GM03348 (cell line): ENCODE measurements at places on chromosomes 11 and 22.
A peak's percentile ranks its signal among the peaks of the same experiment; 100 is the strongest.

DNA sequence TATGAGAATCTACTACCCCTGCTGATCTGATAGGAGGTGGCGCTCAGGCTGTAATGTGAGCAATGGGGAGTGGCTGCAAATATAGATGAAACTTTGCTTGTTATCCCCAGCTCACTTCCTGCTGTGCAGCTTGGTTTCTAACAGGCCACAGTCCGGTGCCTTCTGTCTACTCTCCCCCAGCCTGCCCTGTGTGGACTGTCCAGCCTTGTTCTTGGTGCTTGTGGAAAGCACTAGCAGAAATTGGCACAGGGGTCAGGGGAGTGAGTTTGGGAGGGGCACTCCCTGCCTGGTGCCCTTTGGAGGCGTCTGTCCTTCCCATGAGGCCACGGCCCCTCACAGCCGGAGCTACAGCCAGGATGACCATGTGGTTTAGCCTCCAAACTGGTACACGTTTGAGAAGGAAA is 14.3 kb downstream of the MOV10L1 start:
- DNase-seq: no peak

DNA sequence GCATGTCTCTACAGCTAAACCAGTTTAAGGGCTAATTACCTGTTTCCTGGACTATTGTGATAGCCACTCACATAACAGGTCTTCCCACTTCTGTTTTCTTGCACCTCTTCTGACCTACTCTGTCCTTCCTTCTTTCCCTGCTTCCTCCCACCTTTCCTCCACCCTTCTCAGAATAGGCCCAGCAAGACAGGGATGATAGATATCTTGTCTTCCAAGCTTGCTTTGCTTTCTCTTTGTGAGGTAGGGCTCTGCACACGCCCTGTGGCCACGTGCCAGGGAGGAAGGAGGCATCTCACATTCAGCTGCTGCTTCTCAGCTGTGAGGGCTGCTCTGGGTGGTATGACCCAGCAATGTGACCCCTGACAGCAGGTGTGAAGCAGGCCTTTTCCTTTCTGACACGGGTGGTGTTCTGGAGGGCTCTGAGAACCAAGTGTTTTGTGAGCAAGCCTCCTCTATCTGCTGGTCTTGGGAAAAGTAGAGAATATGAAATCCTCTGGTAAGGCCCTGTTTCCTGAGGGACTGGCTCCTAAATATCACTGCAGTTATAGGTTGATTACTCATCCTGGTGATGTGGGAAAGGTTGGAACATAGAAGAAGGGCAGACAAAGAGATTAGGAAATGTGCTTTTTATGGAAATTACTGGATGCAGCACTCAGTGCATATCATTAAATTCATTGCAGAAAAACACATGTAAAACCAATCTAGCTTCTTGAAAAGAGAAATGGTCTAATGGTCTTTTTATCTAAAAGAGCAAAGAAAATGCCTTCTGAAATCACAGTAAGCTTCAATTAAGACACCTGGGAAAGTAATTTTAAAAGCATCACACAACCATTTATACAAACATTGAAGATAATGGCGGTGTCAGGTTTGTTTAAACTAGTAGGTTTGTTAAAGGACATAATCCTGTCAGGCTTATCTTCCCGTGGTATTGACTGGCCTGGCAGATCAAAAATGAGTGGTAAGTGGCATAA is 8.5 kb downstream of the AMOTL1 start:
- no peak for DNase-seq

- DNase-seq: peak; percentile 33
Measured at GRCh38 chr22:33328789-33329296, 270.7 kb upstream of the SYN3 start.

DNA sequence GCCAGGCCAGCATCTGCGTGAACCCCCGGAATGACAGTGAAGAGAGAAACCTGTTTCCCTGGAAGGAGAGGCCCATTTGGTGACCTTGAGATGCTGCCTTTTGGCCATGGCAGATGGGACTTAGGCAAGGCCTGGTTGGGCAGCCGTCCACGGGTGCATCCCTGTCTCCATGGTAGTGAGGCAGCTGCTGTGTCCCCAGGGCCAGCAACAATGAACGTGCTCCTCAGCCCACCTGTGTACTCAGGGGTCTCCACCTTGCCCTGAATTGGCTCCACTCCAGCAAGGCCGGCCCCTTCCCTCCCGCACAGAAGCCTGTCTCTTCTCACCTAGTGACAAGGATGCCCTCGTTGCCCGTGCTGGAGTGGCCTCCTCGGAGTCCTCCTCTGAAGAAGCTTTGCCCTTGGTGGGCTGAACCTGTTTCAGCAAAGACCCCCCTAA is 441.1 kb downstream of the TBC1D22A start:
- peak; percentile 11 for DNase-seq

DNA sequence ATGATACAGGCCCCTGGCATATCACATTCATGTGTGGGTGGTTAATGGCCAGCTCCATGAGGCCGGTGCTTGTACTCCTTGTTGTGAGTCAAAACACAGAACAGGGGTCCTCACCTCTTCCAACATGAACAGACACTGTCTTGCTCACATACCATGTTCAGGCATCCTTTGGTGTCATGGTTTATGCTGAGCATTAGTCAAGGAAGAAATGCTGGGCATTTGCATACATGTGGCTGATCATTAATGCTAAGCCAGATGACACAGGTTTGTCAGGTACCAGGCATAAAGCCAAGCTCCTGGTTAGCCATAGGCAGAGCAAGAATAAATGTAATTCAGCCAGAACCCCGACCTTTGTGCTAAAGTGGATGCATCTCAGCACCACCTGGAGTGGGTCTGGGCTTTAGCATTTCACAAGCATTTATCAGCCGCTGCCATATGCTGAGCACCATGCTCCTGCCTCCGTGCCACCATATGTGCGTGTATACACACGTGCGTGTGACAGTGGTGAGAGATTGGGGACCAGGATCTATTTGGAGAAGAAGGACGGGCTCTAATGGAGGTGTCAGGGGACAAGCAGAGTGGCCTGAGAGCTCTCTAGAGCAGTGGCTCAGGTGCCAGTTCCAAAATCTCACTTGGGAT is 55.0 kb downstream of the MICAL2 start:
- no peak for DNase-seq

GRCh38 chr22:31749636-31750364 is at the start of gene PRR14L:
Gene PRR14L, minus strand, starts transcription at chr22:31750132. Its CDS starts 11,272 bp downstream, at chr22:31738860.
- peak; percentile 97 for DNase-seq

DNA sequence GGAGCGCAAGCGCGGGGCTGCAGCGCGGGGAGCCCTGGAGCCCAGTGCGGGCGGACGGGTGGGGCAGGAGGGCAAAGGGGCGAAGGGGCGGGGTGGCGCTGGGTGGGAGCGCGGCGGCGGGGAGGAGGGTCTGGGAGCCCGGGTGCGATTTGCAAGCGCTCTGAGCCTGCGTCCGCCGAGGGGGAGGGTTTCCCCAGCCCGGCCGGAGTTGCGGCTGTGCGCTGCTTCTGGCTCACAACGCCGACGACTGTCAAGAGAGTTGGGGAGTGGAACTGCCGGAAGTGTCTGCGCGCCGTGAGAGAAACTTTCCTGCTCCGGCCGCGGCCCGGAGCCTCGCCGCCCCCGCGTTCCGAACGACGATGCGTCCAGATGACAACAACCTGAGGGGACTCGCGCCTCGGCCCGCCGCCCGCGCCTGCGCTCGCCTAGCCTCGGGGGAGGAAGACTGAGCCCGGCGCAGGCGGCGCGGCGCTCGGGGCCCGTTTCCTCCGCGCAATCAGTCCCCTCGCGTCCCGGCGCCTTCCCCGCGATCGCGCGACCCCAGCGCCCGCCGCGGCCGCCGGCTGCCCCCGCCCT is at the start of gene ARHGAP42:
Gene ARHGAP42 (plus strand): TSS at position 235 of the 576 bp plus-strand sequence. CDS start 391 bp downstream, outside the sequence.
- DNase-seq: peak; percentile 67

DNA sequence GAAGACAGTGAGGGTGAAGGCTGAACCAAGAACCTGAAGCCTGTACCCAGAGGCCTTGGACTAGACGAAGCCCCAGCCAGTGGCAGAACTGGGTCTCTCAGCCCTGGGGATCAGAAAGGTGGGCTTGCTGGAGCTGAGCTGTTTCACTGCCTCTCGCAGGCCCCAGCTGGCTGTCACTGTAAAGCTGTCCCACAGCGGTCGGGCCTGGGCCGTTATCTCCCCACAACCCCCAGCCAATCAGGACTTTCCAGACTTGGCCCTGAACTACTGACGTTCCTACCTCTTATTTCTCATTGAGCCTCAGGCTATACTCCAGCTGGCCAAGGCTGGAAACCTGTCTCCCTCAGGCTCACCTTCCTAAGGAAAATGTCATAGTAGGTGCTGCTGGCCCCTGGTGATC is 4.1 kb downstream of the PPP1CA start:
- no peak for DNase-seq

- peak; percentile 35 for DNase-seq
Measured at GRCh38 chr11:44223238-44223637, 86.7 kb downstream of the ALX4 start.

DNA sequence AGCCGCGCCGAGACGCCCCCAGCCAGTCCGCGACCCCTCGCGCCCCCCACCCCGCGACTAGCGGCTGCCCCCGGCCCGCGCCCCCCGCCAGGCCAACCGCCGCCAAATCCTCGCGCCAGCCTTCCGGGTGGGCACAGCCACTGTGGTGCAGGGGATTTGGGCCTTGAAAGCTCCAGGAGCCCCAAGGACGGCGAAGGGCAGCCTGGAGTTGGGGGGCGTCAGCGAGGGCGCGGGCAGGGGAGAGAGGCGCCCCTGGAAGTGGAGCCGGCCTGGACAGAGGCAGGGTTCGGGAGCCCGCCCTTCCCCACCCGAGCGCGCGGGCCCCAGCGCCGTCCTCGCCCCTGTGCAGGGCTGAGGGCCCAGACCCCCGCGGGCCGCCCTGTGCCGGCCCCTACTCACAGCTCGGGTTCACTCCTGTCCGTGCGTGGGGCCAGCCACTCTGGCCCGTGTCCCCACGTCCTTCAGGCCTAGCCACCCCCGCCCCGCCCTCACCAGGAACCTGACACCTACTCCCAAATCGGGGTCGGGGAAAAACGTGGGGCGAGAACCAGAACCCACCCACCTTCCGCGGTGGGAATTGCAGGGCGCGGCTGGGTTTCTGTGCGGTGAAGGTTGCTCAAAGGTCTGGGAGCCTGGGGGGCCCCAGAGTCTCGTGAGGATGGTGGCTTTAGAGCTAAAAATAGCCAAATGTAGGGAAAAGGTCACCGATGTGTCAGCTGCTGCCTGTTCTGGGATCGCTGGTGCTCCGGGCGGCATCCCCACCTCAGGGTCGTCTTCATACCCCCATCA is at the start of gene CPT1B:
Gene CPT1B (minus strand): TSS at position 441 of the 789 bp plus-strand sequence. CDS start 512 bp downstream, outside the sequence.
- DNase-seq: peak; percentile 30

- DNase-seq: no peak
Measured at GRCh38 chr11:3184732-3185347, 19.7 kb upstream of the OSBPL5 start.

DNA sequence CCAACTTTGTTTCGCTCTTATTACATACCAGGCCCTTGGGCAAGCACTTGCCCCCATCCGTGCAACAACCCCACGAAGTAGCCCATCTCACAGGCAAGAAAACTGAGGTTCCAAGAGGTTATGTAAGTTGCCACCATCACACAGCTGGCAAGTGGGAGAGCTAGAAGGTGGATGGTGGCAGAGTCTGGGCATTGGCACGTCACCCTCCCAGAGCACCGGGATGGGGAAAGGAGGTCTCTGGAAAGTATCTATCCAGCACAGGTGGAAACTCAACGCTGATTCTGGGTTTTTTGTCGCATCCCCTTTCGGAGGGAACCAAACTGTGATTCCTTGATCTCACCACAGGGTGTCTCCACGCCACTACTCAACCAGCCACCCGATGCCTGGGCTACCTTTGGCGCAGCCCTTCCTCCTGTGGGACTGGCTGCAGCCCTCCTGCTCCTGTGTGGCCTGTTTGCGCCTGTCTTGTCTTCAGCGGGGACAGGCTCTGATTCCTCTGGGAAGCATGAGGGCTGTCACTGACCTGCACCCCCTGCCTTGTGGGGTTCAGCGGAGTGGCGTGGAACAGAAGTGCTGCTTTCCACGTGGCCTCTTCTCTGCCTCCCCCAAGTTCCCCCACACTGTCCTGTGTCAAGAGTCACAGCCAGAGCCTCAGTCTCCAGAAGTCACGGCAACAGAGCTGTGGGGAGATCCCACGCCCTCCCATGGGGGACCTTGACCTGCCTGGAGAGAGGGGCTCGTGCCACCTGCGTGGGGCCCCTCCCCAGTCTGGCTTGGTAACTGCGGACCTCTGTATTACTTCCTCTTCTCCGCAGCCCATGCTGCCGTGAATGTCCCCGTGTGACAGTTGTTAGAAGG is 34.4 kb upstream of the TRIM29 start:
- peak; percentile 91 for DNase-seq

DNA sequence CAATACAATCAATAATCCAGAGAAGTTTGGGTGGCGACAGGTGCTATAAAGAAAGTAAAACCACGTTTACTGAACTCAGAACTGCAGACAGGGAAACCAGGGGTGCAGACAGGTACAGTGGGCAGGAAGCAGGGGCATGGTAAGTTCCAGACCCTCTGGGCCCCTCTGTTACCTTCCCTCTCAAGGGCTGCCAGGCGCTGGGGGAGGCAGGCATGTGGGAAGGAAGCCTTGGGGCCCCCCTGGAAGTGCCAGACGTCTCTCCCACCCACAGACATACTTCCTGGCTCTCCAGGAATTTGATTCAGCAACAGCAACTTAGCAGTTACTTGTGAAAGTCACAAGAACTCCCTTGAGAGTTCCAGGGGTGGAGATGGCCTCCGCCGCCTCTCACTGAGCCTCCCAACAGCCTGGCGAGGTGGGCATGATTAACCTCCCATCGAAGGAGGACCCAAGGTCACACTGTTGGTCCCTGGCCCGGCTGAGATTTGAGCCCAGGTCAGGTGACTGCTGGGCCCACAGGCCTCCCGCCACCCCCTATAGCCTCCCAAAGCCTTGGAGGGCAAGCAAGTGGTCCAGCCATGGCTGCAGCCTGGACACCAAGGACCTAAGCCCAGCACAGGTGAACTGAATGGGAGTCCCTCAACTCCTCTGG is 14.1 kb upstream of the TSKU start:
- DNase-seq: peak; percentile 41

DNA sequence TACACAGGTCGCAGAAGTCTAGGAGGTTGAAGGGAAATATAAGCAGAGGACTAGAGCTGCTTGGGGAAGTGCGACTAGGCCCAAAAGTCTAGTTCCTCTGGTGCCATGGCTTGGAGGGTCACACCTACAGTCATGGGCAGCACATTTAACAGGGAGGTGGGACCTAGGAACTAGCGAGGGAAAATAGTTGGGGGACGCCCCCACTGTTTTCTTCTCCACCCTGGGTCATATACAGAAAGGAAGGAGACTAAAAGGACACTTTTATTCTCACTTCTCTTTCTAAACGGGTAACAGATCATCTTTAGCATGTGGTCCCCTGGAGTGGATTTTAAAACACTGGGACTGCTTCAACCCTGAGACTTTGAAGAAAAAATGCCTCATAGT is 16.6 kb downstream of the APIP start:
- DNase-seq: no peak

GRCh38 chr11:62646825-62647608 is 604 bp upstream of the GANAB start:
- DNase-seq: no peak

GRCh38 chr11:43419460-43419859 is 60.7 kb downstream of the TTC17 start:
- DNase-seq: peak; percentile 48
